ENCODE measurements at places on chromosomes 16 and 17. TPM values are rescaled to one million over a fixed set of nuclear protein-coding genes. Genes with fewer than 3 reads are reported as not detected.

Gene SLC6A2
- total RNA-seq, result not detected

Gene KCTD19
- not detected for total RNA-seq

Gene TK1
- 8.9 TPM for total RNA-seq

Gene ABCA10
- total RNA-seq, result 6.1 TPM

Gene POLR3E
- total RNA-seq, result 49.5 TPM
